Kidney tubule cell (primary cell): ENCODE measurements at places on chromosomes 6 and 20.

DNA sequence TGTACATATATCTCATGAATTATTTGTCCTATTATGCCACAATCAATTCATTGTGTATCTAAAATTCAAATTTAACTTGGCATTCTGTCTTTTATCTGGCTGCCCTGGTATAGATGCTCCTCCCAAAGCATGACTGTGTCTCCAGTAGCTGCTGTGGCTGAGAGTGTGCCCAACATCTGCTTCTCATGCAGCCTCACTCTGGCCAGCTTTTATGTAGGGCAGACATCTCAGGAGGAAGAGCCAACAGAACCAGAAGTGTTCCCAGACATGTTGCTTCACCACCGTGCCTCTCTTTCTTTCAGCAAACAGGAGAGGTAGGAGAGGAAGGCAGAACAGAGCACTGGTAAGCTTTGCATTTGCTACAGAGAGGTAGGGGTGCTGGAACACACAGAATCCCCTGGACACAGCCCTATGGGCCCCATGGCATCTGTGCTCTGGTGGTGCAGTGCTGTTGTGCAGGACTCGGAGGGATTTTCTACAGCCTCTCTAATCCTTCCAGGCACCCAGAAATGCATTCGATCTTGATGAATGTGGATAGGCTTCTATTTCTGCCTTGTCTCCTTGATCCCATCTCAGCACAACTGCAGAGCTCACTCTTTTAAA, 637.1 kb downstream of the UTRN start:
- peak; percentile 23 for DNase-seq

DNA sequence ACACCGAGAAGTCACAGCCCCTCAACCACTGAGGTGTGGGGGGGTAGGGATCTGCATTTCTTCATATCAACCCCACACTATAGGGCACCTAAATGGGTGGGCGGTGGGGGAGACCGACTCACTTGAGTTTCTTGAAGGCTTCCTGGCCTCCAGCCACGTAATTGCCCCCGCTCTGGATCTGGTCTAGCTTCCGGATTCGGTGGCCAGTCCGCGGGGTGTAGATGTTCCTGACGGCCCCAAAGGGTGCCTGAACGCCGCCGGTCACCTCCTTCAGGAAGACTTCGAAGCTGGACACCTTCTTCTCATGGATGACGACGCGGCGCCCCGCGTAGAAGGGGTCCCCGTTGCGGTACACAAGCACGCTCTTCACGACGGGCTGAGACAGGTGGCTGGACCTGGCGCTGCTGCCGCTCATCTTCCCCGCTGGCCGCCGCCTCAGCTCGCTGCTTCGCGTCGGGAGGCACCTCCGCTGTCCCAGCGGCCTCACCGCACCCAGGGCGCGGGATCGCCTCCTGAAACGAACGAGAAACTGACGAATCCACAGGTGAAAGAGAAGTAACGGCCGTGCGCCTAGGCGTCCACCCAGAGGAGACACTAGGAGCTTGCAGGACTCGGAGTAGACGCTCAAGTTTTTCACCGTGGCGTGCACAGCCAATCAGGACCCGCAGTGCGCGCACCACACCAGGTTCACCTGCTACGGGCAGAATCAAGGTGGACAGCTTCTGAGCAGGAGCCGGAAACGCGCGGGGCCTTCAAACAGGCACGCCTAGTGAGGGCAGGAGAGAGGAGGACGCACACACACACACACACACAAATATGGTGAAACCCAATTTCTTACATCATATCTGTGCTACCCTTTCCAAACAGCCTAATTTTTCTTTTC, at the start of gene DCDC2:
Gene DCDC2 (minus strand): TSS at position 724 of the 883 bp plus-strand sequence. CDS start 309 bp downstream, at position 415.
- DNase-seq = peak; percentile 97

- no peak for DNase-seq
Measured at GRCh38 chr6:39172377-39172757, 56.9 kb downstream of the KCNK5 start.

- no peak for DNase-seq
Measured at GRCh38 chr20:12989586-12990115, 19.1 kb upstream of the SPTLC3 start.

DNA sequence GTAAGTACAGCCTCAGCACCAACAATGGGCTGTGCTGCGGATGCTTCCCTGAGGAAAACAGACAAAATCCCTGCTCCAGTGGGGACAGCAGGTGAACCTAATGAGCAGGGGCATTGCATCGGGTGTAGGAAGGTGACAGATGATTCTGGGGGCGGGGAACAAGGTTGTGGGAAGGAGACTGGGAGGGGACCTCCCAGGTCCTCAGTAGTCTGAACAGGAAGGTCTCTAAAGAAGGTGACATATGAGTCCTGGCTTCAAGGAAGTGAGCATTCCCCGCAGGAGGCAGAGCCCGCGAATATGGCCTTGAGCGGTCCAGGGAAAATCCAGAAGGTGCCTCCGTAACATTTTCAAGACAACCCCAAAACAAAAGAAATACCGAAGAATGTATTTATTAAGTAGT, 19.4 kb downstream of the ULBP1 start:
- no peak for DNase-seq

GRCh38 chr6:154343473-154344308, 12.9 kb downstream of the IPCEF1 start:
- DNase-seq = peak; percentile 65
